ENCODE measurements at places on chromosomes 7 and 10.
A peak's percentile ranks its signal among the peaks of the same experiment; 100 is the strongest.

- no peak overlapping the region for H3K27ac ChIP-seq
- DNase-seq = no peak
- no peaks in the 10 kb centered on the region for H3K27me3 ChIP-seq
- no peak overlapping the region for H3K4me3 ChIP-seq
- H3K4me1 ChIP-seq = no peaks in the 10 kb centered on the region
Measured at GRCh38 chr10:98150544-98150943, 16.1 kb downstream of the R3HCC1L start.

DNA sequence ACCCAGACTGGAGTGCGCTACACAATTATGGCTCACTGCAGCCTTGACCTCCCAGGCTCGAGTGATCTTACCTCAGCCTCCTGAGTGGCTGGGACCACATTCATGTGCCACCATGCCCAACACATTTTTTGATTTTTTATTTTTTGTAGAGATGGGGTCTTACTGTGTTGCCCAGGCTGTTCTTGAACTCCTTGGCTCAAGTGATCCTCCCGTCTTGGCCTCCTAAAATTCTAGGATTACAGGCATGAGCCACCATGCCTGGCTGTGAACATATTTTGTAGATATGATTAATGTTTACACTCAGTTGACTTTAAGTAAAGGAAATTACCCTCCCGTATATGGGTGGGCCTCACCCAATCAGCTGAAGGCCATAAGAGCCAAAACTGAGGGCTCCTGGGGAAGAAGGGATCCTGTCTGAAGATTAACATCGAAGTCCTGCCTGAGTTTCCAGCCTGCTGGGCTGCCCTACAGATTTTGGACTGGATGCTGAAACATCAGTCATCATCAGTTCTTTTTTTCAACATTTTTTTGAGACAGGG lies 127.1 kb downstream of the ACTR3B start:
- no peaks in the 10 kb centered on the region for H3K36me3 ChIP-seq
- H3K27me3 ChIP-seq = no peaks in the 10 kb centered on the region
- H3K27ac ChIP-seq = no peak overlapping the region
- H3K4me3 ChIP-seq = no peak overlapping the region

GRCh38 chr7:125020801-125021200 lies 91.2 kb upstream of the POT1 start:
- H3K4me3 ChIP-seq = no peak overlapping the region
- no peaks in the 10 kb centered on the region for H3K36me3 ChIP-seq
- no peak overlapping the region for H3K27ac ChIP-seq
- DNase-seq = no peak
- H3K4me1 ChIP-seq = no peaks in the 10 kb centered on the region

DNA sequence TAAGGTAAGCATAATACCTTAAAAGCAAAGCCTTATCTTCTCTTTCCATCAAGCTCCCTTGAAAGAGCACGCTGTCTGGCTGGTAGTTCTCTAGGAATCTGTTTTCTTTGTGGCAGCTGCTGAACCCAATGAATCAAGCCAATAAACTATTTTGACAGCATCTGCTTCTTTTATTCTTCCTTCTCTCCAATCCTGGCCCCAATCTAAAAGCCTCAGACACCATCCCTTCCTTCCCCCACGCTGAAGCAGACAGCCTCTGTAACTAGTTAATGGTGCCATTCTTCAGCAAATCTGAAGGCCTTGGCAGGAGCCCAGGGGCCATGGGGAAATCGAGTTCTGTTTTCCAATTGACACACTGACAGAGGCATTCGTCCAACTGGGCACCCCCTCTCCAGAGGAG lies 186.6 kb upstream of the LYZL1 start:
- H3K4me3 ChIP-seq = no peak overlapping the region
- no peak for DNase-seq
- H3K27ac ChIP-seq = no peak overlapping the region
- no peaks in the 10 kb centered on the region for H3K4me1 ChIP-seq
- no peaks in the 10 kb centered on the region for H3K36me3 ChIP-seq

DNA sequence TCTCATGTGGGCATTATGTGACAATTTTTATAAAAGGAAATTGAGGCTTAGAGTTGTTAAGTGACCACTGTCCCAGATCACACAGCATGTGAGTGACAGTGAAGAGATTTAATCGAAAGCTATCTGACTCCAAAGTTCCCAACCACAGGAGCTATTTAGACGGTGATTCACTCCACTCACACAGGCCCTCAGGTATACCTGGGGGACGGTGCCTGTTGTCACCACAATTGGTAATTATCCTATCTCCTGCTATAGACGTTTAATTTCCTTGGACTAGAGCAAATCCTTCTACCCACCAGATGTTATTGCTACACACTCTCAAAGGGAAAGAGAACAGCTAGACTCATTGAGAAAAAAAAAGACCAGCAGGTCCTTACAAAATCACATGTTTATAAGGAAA lies 145.5 kb downstream of the KLF6 start:
- no peaks in the 10 kb centered on the region for H3K27me3 ChIP-seq
- no peak overlapping the region for H3K4me3 ChIP-seq
- no peak for DNase-seq
- H3K27ac ChIP-seq = no peak overlapping the region

- H3K4me3 ChIP-seq = no peak overlapping the region
- no peak for DNase-seq
- peak overlapping the region; percentile 64 for H3K27ac ChIP-seq
- no peaks in the 10 kb centered on the region for H3K27me3 ChIP-seq
Measured at GRCh38 chr10:103470761-103471653, 8.0 kb downstream of the CALHM3 start.

- H3K4me3 ChIP-seq = no peak overlapping the region
- no peak overlapping the region for H3K27ac ChIP-seq
- H3K27me3 ChIP-seq = no peaks in the 10 kb centered on the region
- H3K36me3 ChIP-seq = no peaks in the 10 kb centered on the region
- DNase-seq = peak; percentile 64
Measured at GRCh38 chr10:129759214-129760002, 204.7 kb downstream of the EBF3 start.

GRCh38 chr10:130018265-130018664 lies 54.2 kb upstream of the EBF3 start:
- no peak overlapping the region for H3K4me3 ChIP-seq
- no peak overlapping the region for H3K27ac ChIP-seq
- DNase-seq = peak; percentile 27
- H3K36me3 ChIP-seq = no peaks in the 10 kb centered on the region
- no peaks in the 10 kb centered on the region for H3K27me3 ChIP-seq
- H3K4me1 ChIP-seq = no peaks in the 10 kb centered on the region

DNA sequence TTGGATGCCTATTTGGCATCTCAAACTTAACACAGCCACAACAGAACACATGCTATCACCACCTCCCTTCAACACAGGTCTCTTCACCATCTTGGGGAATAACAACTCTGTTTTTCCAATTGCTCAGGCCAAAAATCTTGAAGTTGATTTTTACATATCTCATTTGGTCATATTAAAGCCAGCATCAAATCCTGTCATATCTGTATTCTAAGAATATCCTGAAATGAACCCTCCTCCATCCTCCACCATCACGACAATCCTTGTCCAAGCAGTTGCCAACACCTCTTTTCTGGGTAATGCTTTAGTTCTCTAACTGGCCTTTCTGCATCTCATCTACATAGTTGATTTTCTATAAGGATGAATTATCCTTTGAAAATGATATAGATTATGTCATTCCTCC lies 168.7 kb downstream of the GPR37 start:
- H3K36me3 ChIP-seq = no peaks in the 10 kb centered on the region
- H3K27me3 ChIP-seq = no peaks in the 10 kb centered on the region
- no peak overlapping the region for H3K27ac ChIP-seq
- DNase-seq = no peak
- H3K4me3 ChIP-seq = no peak overlapping the region

- no peak for DNase-seq
- no peaks in the 10 kb centered on the region for H3K36me3 ChIP-seq
- no peaks in the 10 kb centered on the region for H3K4me1 ChIP-seq
- no peak overlapping the region for H3K4me3 ChIP-seq
Measured at GRCh38 chr7:69412331-69413146, 185.7 kb upstream of the AUTS2 start.

DNA sequence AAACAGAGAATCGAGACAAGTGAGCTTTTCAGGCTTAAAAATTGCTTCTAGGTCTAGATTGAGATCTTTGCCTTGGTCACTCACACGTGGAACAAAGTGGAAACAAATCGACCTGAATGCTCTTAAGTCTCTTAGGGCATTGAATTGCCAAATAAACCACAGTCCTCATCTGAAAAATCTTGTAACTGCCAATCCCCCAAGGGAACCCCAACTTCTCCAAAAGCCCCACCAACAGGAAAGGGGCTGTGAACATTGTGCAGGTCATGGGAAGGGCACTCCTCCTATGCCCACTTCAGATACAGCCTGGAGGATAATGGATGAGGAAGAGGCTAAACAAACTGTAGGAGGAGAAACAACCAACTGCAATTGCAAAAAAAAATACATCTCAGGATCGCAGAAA lies 91.3 kb downstream of the DGKI start:
- DNase-seq = no peak
- H3K36me3 ChIP-seq = no peaks in the 10 kb centered on the region
- H3K4me3 ChIP-seq = no peak overlapping the region
- no peak overlapping the region for H3K27ac ChIP-seq
- H3K4me1 ChIP-seq = no peaks in the 10 kb centered on the region
